CD8-positive, alpha-beta T cell (primary cell): ENCODE measurements at places on chromosomes 6 and 20.

- no peak for DNase-seq
Observed at GRCh38 chr20:10634683-10635411, 39.0 kb downstream of the JAG1 start.

- DNase-seq, result peak; percentile 44
Observed at GRCh38 chr6:7910654-7911344, at the start of gene TXNDC5. TSS of gene TXNDC5 (minus strand) at chr6:7910788. CDS start at chr6:7910776, 12 bp downstream.

DNA sequence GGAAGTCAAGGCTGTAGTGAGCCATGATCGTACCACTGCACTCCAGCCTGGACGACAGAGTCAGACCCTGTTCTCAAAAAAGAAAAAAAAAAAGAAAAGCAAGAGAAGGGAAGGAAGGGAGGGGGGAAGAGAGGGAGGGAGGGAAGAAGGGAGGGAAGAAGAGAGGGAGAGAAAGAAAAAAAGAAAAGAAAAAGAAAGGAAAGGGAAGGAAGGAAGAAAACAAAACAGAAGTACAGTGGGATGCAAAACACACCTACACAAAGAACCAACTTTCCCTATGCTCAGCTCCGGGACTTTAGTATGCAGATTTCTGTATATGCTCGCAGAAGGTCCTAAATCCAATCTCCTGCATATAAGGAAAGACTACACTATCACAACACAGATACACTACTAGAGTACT, 2.5 kb upstream of the WTAP start:
- DNase-seq, result no peak

DNA sequence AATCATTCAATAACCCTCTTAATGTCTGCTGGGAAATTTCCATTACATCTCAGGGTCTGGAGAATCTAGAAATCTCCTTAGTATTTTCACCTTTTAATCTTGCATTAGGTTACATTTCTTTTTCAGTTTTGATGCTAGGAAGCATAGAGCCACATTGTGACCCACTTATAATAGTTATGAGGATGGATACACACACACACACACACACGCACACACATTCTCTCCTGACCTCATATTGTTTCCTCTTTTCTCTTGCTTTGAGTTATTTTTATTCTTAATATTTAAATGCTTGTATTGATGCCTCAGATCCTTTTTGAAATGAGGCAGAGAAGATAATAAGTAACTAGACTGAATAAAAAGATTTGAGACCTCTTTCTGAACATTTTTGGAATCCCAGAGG, 128.4 kb downstream of the KLHL32 start:
- DNase-seq, result no peak

DNA sequence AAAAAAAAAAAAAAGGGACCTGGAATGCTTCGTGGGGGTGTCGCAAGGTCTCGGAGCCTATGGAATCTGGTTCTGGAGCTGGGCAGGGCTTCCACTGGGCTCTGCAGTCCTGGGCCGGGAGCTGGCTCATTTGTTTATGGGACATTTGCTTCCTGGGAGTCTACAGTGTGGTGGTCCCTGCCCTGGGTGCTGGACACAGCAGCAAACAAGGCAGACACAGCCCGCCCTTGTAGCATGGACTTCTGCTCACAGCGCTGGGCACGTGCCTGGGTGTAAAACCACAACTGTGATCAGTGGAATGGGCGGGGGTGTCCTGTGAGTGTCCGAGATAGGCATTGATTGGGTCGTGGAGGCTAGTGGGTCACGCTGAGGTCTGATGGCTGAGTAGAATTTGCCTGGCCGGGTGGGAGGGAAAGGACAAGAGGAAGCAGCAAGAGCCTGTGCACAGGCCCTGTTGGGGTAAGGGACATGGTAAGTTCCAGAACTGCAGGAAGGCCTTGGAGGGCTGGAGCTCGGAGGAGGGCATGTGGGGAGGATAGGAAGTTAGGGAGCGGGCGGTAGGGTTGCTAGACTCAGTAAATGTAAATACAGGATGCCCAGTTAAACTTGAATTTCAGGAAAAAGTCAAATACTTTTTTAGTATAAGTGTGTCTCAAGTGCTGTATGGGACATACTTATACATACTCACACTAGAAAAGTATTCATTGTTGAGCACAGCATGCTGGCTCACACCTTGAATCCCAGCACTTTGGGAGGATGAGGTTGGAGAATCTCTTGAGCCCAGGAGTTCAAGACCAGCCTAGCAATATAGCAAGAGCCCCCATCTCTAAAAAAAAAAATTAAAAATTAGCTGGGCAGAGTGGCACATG, 61.3 kb upstream of the PMEPA1 start:
- DNase-seq, result no peak

DNA sequence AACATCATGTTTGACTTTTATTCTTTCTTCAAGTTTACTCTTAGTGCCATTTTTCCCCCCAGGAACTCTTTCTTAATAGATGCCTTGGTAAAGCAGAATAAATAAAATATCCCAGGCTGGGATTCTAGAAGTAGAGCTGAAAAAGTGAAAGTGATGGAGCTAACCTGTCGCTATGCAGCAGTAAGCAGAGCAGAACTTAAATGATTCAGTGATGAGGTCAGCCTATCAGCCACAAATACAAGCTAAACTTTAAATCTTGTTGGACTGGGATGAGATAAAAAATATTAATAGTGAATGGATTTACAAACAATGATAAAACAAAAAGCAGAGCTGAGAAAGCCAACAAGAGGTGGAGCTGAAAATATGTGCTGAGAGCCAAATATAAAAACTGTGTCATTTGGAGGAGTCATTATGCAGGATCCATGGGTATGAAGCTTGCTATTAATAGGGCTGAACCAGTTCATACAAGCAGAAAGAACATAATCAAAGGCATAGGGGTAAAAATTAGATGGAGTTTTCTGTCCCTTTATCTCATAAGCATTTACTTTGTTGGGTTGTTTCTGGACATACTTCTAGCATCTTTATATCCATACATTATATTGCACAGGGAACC, 877.8 kb downstream of the EPHA7 start:
- no peak for DNase-seq

GRCh38 chr6:39223061-39223460, 6.2 kb downstream of the KCNK5 start:
- DNase-seq, result no peak
